Thoracic aorta (tissue), 2 donors: ENCODE measurements at places on chromosomes 16 and 17. TPM values are rescaled to one million over a fixed set of nuclear protein-coding genes. Genes with fewer than 3 reads are reported as not detected.

DNA sequence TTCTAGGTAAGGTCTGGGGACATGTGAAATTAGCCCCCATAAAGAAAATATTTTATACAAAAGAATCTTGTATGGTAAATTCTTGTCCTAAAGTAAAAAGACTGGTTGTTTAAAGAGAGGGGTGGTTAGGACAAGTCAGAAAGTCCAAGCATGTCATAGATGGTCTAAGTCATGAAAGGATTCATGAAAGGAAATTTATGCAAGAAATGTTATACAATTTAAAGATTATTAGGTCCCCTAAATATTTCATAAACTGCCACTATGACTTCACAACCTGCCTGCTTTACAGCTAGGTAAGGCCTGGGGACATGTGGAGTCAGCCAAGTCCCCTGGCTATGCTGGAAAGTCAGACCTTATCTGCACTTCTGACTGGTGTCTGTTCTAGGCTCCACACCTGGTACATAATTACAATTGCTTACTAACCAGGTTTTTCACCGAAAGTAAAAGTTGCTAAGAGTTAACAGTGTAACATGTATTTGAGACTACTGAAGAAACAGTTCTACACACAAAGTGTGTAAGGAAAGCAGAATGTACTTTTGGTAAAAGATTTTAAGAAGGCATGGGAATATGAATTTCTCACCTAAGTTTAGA is 17.0 kb downstream of the N4BP1 start:
- no peak for DNase-seq

DNA sequence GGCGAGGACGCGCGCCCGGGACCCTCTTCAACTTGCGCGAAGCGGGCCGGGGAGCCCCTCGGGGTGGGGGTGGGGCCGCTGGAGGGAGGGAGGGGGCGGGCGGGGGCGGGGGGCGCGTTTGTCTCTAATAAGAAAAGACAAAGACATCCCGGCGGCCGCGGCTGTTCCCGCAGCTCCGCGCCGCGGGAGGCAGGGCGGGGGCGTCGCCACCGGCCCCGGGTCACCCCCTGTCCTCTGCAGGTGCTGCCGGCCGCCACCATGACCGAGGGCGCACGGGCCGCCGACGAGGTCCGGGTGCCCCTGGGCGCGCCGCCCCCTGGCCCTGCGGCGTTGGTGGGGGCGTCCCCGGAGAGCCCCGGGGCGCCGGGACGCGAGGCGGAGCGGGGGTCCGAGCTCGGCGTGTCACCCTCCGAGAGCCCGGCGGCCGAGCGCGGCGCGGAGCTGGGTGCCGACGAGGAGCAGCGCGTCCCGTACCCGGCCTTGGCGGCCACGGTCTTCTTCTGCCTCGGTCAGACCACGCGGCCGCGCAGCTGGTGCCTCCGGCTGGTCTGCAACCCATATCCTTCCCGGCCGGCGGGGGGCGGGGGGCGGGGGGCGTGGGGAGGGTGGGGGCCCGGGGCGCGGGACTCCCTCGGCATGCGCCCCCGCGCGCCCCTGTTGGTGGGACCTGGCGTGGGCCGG is 714 bp downstream of the CACNA1H start:
- DNase-seq: no peak

- no peak for DNase-seq
Measured at GRCh38 chr17:55717898-55718735, 4.5 kb downstream of the TMEM100 start.

DNA sequence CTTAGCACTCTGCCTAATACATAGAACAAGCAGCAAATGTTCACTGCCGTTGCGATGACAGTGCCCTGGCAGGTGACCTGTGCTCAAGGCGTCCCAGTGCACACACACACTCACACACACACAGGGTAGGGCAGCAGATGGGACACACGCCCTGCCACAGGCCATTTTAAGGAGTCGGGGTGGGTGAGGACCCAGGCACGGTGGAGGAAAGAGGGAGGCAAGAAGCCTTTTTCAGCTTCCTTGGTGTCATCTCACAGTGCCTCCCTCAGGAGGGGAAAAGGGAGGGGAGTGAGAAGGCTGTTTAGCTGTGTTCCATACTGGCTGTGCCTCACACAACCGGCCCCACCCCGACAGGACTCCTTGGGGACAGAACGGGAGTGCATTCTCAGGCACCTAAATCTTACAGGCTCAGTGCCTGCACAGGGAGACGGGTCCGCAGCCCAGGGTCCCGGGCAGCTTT is 1.5 kb downstream of the PITPNM3 start:
- no peak for DNase-seq

- no peak for DNase-seq
Measured at GRCh38 chr17:62807812-62808575, at the start of gene MARCHF10. Gene MARCHF10 (minus strand): TSS chr17:62808314. CDS start chr17:62801735, 6,579 bp downstream.

DNA sequence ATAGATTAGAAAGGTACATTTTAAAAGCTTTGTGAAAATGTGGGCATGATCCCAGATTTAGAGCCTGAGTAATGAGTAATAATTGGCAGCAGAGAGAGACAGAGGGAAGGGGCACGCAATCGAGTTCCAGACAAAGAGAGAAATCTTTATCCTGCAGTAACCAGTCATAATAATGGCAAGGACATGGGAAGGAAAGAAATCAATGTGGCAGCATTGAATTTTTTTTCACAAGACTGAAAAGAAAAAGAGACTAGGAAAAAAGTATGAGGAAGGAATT is 790.8 kb upstream of the SOX9 start:
- DNase-seq: no peak

GRCh38 chr17:45320931-45321461 is 4.2 kb upstream of the MAP3K14 start:
- no peak for DNase-seq

DNA sequence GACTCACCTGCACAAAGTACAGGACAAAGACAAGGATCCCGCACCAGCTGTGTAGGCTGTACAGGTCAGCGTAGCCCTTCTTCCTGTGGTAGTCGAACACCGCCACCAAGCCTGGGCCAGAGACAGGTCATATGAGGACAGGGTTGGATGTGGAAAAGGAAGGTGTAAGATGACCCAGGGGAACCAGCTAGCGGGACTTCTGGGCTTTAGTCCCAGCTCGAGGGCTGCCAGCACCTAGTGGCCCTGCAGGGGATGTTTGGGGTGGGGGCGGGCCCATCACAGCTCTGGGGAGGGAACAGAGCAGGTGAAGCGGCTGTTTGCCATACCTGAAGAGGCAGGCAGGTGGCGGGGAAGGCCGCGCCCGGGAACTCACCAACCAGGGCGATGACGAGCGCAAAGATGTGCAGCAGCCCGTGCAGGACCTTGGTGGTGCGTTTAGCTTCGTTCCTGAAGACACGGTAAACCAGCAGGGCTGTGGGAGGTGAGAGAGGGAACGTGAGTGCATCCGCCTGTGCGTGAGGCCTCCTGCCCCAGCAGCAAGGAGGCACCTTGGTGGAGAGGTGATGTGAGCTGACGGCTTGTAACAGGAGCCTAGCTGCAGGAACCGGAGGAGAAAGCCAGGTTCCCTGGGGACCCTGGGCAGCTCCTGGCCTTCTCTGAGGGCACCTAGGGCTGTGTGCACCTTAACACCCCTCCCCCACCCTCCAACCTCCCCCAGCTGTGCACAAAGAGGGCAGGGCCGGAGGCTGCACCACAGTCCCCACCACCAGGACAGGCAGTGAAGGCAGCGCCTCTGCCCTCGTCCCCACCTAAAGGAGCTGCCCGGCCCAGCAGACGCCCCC is 10.2 kb downstream of the CYB561 start:
- DNase-seq: no peak

DNA sequence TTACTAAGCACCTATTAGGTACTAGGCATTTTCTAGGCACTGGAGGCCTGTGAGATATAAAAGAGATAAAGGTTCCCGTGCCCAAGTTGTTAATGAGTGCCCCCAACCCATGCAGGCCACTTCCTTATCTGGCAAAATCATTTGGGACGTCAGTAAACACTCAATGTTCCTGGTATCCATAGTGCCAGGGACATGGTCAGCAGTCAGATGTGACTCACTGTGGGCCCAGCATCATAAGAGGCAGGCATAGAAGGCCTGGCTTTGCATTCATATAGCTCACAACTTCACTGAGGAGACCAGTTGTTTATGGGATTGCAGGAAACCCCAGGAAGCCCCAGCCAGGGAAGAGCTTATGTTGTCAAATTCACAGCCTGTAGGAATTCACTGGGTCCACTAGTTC is 81.1 kb downstream of the MRC2 start:
- no peak for DNase-seq

GRCh38 chr17:56298846-56299245 is 145.6 kb downstream of the ANKFN1 start:
- no peak for DNase-seq

- DNase-seq: no peak
Measured at GRCh38 chr17:69117855-69118784, 23.6 kb downstream of the ABCA6 start.

DNA sequence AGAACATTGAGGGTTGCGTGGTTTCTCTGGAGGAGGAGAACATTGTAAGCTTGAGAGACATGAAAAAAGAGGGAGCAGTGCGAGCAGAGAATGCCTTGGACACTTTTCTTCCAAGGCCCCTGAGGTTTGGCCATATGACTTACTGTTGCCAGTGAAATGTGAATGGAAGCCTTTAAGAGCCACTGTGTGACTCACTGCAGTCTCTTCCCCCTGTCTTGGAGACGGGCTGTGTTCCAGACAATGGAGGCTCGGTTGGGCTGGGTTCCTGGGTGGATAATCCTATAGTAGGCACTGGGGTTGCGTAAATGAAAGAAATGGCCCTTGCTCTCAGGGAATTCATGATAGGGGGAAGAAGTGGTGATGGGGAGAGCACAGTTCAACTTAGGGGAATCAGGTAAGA is 75.5 kb downstream of the SHISA9 start:
- DNase-seq: no peak

DNA sequence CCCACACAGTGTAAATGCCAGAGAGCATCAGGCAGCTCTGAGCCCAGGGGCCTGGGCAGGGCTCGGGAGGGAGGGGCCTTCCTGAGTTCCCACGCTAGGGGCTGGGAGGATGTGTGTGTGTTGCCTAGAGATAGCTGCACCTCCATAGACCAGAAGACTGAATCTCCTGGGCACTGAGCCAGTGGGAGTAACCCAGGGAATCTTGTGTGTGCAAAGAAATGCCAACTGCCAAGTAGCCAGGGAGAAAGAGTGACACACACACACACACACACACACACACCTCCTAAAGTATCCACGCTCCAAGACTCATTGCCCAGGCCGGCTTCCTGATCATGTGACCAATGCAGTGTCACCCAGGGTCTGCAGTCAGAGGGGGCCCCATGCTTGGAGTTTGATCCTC is 166.2 kb upstream of the RPL38 start:
- no peak for DNase-seq

GRCh38 chr17:61621317-61621716 is 30.3 kb upstream of the NACA2 start:
- DNase-seq: no peak

GRCh38 chr16:82059161-82059982 is 24.3 kb downstream of the HSD17B2 start:
- DNase-seq: no peak

- DNase-seq: peak; percentile 93
Measured at GRCh38 chr17:47239967-47240651, 13.5 kb upstream of the ITGB3 start.

DNA sequence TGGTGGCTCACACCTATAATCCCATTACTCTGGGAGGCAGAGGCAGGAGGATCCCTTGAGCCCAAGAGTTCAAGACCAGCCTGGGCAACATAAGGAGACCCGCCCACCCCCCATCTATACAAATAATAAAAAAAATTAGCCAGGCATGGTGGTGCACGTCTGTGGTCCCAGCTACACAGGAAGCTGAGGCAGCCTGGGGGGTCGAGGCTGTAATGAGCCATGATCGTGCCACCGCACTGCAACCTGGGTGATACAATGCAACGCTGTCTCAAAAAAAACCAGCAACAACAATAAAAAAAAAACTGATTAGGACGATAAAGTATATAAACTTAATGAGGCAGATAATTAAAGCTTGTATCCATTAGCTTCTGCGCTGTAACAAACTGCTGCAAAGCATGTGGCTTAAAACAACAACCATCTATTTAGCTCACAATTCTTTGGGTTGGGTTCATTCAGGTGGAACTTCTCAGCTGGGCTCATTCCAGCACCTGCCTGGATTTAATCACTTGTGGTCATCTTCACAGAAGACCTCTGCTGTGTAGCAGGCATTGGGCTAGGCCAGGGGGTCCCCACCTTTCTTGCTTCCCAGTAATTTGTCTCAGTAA is 45.8 kb downstream of the LCMT1 start:
- no peak for DNase-seq

DNA sequence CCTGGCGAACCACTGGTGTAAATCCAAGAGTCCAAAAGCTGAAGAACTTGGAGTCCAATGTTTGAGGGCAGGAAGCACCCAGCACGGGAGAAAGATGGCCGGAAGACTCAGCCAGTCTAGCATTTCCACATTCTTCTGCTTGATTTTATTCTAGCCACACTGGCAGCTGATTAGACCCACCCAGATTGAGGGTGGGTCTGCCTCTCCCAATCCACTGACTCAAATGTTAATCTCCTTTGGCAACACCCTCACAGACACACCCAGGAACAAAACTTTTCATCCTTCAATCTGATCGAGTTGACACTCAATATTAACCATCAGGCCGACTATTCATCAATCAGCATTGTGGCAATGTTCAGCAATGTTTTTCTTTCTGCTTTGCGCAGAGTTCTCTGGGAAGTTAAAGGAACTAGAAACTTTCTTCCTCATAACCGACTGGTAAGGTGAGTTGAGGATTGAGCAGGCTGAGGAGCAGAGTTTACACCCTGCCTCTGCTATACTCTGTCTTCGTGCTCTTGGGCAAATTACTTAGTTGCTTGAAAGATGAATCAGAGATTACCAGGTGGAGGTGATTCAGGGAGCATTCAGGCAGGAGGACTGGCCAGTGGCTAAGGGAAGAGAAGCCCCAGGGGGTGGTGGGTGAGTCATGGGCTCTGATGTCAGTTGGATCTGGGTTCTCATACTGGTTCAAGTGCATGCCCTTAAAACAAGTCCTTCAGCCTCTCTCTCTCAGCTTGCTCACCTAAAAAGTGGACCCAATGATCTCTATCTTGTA is 28.2 kb upstream of the BRD7 start:
- no peak for DNase-seq

Gene CSH1
- not detected for total RNA-seq

Gene EXOC3L1
- total RNA-seq: 1.5 TPM

Gene KCNJ18
- not detected for total RNA-seq

Gene MYH10
- 1,719 TPM for total RNA-seq

Gene DYNLRB2
- total RNA-seq: not detected

Gene KRT33A
- total RNA-seq: not detected

Gene CCL16
- total RNA-seq: not detected

Gene HOXB13
- not detected for total RNA-seq

Gene GNGT2
- total RNA-seq: 3.1 TPM

Gene DNASE1L2
- total RNA-seq: 2.3 TPM

Gene PPY
- total RNA-seq: not detected

Gene RPL23
- total RNA-seq: 981 TPM

Gene STH
- not detected for total RNA-seq

Gene TNFRSF13B
- total RNA-seq: not detected
